Aorta (tissue), 5 donors: ENCODE measurements at places on chromosomes 7 and 10. TPM values are rescaled to one million over a fixed set of nuclear protein-coding genes. Genes with fewer than 3 reads are reported as not detected.

GRCh38 chr7:100444311-100445278, 8.3 kb upstream of the PPP1R35 start:
- peak; percentile 51 for DNase-seq

The SLC18A2 gene
- 0.52 TPM for total RNA-seq

GRCh38 chr7:149875396-149875795, 1.6 kb downstream of the ATP6V0E2 start:
- no peak for DNase-seq

DNA sequence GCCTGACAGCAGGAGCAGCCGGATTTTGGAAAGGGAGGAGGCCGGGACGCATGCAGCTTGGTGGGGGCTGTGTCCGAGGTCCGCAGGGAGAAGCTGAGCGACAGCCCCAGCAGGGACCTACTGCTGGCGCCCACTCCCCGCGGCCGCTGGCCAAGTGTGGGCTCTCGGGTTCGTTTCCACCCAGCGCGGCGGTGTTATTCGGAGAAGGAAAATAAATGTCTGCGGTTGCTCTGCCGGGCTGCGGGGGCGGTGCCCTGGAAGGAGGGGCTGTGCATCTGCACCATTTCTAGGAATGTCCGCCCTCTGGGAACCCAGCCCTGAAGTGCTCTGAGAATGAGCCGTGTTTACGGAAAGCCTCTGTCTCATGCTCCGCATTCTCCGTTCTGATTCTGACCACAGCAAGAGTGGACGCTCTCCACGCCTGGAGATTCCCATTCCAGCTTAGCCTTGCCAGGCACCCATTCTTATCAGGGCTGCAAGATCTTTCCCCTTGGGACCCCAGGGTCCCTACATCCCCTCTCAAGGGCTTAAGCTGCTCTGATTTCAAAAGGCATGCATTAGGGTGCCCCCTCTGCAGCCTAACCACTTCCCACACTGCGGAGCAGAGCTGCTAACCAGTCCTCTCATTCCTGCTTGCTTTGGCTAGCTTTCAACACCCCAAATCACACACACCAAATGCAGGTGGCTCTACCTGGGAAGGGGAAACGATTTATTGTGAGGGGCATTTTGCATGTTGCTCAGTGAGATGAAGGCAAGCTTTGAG, 256.6 kb upstream of the GLI3 start:
- DNase-seq = peak; percentile 92

DNA sequence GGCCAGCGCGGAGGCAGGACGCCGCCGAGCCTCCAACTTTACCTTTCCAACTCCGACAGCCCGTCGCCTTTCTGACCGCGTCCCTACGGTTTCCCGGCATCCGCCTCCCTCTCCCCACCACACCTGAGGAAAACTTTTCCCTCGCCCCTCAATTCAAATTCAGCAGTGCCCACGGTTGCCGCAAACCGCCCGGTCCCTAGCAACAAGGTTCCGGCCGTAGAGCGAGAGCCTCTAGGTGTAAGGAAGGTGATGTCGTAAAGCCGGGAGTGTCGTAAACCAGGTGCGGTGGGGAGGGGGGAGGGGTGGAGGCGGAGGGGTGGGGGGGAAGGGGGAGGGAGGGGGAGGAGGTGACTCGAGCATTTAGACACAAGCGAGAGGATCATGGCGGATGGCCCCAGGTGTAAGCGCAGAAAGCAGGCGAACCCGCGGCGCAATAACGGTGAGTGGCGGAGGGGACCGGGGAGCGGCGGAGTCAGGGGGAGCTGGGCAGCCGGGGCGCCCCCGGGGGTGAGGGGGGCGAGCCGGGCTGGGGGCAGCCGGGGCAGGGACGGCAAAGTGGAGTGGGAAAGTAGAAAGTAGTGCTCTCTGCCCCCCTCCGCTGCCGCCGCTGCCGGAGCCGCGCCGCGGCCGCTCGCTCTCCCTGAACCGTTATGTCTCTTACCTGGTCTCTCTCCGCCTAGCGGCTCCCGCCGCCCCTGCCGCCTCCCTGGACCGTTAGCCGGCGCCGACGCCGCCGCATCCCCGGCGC, at the start of gene ZEB1:
ZEB1 (plus strand) TSS at position 363 of the 748 bp plus-strand sequence; CDS start at position 382, 19 bp downstream.
- DNase-seq = peak; percentile 91

DNA sequence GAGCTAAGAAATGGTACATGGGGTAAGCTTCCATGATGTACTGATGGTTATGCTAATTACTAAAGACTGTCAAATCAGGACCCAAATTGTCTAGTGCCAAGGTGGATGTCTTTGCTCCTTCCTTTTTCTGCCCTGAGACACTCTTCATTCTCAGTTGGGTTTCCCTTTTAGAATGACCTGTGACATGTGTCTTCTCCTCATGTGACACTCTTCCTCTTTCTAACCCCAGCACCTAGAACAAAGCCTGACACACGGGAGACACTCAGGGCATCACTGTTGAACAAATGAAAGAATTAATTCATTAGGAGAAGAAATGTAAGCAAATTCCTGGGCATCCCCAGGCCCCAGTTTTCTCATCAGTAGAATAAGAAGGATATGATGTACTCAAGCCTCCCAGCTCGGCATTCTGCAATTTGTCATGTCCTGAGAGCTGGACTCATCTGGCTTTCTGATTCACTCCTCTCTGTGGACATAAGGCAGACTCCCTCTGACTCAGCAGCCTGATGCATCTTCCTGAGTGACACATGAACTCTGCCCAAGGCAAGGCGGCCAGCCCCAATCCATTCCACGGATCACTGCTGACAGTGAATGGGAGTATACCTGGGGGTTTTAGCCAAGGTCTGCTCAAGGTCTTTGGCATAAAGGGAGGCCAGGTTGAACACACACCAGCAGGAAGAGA, 473.8 kb downstream of the KCNMA1 start:
- peak; percentile 75 for DNase-seq

DNA sequence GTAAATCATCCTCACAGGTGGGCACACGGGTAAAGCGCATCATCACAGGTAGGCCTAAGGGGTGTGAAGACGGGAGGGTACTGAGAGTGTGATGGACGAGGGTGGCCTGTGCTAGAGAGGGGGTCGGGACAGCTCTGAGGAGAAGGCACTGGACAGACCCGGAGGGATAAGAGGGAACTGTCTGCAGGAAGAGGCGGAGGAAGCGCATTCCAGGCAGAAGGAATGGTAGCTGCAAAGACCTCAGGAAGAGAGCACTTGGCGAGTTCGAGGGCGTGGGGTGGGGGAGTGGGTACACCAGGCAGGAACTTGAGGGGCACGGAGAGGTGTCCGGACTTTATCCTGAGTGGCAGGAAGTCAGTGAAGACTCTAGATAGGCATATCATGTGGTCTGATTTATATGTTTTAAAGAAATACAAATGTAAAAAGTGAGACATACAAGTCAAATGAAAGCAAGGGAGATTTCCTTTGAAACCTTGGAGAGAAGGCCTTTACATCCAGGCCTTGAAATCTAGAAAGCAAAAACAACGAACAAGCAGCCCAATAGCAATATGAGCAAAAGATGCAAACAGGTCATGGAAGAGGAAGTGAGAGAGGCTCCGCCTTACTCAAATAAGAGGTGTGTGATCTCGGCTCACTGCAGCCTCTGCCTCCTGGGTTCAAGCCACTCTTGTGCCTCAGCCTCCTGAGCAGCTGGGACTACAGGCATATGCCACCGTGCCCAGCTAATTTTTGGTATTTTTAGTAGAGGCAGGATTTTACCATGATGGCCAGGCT, 3.6 kb downstream of the LHPP start:
- no peak for DNase-seq

DNA sequence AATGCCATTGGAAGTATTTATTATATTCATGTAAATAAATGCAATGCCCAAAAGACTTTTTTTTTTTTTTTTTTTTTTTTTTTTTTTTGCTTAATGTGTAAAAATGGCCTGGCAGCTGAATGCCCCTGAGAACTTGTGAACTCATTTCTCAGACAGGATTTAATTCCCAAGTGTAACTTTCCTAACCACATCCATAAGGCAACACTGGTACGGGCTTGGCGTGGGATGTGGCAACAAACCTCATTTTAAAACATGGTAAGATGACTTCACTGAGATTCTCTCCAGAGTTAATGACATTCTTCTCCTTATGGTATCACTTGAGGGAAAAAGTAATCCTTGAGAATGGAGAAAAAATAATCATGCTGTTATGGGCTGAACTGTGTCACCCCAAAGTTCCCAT, 150.4 kb downstream of the DGKI start:
- DNase-seq = no peak

GRCh38 chr7:74043523-74043951, 15.6 kb downstream of the ELN start:
- no peak for DNase-seq

DNA sequence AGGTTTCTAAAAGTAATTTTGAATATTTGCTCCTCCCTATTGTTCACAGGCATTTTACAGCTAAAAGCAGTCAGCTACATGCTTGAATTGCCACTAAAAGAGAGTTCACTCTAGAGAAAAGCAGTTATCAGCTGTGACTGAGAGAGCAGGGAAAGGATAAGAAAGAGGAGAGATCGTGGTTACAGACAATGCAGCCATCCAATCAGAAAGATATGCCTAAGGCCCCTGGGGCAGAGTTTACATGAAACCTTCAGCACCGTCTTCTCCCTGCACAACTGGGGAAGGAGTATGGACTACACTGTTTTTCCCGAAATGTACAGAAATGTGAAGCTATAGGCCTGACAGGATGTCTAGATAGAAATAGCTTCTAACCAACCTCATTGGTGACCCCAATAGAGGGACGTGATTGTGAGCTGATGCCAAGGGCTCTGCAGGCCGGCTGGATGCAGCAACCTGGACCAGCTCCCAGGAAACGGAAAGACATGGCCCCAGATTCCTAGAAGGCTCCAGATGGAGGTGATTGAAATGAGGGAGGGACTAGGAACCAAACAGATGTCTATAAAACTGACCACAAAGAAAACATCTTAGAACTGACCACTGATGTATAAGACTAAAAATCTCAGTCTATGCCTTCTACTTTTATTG, 3.2 kb upstream of the VSTM4 start:
- DNase-seq = no peak

GRCh38 chr7:133582766-133583523, 330.1 kb downstream of the EXOC4 start:
- no peak for DNase-seq

DNA sequence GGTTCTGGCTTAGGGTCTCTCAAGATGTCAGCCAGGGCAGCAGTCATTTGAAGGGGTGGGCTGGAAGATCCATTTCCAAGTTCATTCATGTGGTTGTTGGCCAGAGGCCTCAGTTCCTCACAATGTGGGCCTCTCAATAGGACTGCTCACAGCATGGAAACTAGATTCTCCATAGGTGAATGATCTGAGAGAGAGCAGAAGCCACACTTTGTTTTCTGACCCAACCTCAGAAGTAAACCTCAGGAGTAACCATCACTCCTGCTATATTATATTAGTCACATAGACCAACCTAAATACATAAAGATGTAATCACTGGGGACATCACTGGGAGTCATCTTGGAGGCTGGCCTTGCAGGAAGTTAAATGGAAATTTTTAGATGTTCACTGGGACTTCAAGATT, 42.2 kb downstream of the GBF1 start:
- DNase-seq = no peak

The PTN gene
- total RNA-seq = 3.2 TPM

GRCh38 chr10:87640043-87640442, 19.6 kb upstream of the PAPSS2 start:
- DNase-seq = no peak

- DNase-seq = no peak
These were observed 9.1 kb upstream of the CXCL12 start for GRCh38 chr10:44393834-44394547.

The PDCD11 gene
- 24.2 TPM for total RNA-seq

DNA sequence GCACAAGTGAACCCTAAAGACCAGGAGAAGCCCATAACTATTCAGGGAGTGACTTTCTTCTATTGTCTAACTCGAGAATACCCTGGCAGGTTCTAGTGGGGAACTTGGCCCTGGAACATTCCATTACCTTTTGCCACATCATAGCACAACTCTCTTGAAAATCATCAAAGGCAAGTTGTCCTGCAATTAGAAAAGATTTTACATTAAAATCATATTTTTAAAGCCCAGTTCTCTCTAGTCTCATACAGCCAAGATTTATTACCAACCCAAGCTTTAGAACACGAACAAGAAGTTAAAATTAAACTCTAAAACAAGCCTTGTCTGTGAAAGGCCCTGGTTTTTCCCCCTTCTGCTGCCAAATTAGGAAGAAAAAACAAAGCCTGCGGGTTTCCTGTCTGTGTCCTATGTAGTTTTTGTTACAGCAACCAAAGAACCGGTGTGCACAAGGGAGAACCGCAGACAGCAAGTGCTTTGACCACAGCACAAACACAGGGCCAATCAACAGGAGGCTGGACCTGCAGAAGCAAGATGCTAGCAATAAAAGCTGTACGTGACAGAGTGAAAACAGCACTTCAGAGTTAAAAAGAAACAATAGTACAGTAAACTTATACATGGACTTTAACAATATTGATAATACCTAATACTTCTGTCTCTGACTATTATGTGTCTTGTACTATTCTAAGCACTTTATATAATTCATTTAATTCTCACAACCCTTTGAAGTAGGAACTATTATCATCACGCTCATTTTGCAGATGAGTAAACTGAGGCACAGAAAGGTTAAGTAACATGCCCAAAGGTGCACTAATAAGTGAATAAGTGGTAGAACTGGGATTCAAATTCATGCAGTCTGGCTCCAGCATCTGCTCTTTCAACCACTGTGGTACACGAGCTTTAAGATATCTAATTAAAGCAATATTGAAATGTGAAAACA, 65.8 kb downstream of the STK17A start:
- DNase-seq = no peak

- no peak for DNase-seq
These were observed 10.6 kb upstream of the TSPAN14 start for GRCh38 chr10:80443531-80443974.
